Effector CD4-positive, alpha-beta T cell (primary cell): ENCODE measurements at places on chromosomes 11 and 22.

DNA sequence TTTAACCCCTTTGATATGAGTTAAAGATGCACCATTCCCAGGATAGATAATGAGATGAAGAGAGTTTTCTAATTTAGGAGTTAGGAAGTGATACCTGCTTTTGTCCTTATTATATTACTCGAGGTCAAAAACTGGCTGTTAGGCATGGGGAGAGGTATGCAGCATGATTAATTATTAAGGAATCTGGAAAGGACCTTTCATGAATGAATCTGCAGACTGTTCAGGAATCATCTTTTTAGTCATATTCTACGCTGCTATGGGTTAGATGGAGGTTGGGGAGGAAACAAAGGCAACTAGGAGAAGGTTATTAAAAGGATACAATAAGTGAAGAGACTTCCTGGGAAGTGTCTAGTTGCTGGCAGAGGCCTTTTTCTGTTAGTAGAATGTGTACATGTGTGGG lies 492.4 kb upstream of the CCDC90B start:
- no peak for DNase-seq

GRCh38 chr11:124519850-124520549 lies 23.5 kb downstream of the OR8B12 start:
- DNase-seq, result no peak

GRCh38 chr11:82105331-82105998 lies 628.2 kb downstream of the FAM181B start:
- DNase-seq, result no peak

- no peak for DNase-seq
Measured at GRCh38 chr11:22690871-22691270, 24.5 kb downstream of the GAS2 start.

DNA sequence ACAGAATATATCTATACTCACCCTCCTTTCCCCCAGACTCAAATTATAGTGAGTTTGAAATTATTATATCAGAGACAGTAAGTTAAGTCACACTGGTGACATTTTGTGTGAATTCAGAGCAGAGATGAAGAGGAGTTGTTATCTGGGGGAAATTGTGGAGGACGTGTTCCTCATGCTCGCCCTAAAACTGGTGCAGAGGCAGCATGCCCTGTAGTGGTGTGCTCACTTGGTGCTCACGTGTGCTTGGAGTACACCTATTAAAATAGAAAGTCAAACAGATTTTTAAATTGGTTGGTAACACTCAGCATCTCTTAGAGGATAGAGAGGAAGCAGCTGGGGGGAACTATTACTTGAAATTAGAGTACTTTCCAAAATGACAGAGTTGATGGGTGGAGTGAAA lies 51.6 kb upstream of the ADSL start:
- no peak for DNase-seq

DNA sequence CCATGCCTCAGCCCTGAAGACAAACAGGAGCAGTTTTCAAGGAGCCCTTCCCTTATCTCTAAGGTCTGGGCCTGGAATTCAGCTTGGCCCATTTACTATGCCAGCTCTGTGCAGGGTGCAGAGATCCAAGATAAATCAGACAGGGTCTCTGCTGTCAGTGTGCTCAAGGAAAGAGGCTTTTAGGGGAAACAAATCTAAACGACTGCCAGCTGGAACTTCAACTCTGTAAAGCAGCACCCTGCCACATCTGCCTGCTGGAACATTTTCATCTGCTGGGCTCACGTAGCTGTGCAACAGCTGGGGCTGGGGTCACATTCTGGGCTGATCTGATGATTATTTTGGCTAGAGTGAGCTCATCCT lies 19.8 kb upstream of the EHF start:
- DNase-seq, result no peak

GRCh38 chr22:20264614-20265452 lies 3.3 kb downstream of the RTN4R start:
- no peak for DNase-seq

GRCh38 chr11:61279934-61280659 lies 15.0 kb downstream of the VWCE start:
- DNase-seq, result no peak

- no peak for DNase-seq
Measured at GRCh38 chr11:65420506-65420905, 2.1 kb upstream of the NEAT1 start.

DNA sequence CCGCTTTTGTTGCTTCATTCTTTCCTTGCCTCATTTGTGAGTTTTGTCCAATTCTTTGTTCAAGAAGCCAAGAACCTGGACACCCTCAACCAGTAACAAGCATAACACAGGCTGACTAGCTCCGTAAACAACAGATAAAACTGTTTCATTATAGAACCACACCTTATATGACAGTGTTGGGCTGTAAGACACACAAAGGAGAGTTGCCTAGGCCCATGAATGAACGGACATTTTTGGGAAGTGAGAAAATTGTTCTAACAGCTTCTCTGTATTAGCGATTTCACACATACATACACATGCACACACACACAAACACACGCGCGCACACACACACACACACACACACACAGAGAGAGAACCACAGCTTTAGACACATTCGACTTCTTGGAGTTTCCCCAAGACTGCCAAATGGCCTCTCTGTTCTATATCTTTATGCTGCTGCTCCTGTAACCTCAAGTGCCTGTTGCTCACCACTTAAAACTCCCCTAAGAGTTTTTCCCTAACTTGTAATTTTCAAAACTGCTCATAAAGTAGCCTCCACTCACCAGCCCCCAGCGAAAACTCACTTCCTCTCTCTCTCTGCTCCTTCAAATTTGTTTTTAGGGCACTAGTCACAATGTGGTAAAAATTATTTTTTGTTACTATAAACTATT lies 35.9 kb downstream of the CTSC start:
- DNase-seq, result no peak

- DNase-seq, result no peak
Measured at GRCh38 chr11:64019106-64020037, 16.4 kb upstream of the FLRT1 start.

GRCh38 chr11:65499713-65500386 lies 1.0 kb downstream of the MALAT1 start:
- DNase-seq, result no peak

GRCh38 chr11:57658023-57658361 lies 430 bp downstream of the CLP1 start:
- DNase-seq, result no peak

DNA sequence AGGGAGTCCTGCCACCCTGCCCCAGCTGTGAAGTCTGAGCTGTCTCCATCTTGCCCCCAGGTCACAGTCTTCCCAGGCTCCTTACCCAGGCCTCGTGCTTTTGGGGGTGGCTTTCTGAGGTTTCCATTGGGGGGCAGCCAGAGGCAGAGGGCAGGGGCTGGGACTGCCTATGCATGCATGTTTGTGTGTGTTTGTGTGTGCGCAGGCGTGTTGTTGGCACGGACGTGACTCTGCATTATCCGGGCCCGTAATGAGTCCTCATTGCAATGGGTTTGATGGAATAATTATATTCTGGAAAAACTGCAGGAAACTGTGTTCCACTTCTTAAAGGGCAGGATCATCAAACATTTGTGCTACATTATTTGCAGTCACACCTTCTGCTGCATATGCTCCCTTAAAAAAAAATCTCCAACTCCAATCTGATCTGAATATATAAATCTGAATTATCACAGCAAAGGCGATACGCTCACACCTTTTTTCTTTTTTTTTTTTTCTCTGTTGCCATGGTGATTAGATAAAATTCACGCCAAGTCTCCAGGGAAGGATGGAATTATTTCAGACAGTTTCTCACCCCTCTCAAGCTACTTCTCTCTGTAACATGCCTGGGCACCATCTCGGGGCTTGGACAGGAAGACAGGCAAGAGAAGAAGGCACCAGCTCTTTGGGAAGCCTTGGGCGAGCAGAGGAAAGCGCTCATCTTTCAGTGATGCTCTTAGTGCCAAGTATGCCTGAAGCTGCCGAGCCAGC lies 45.9 kb downstream of the DSCAML1 start:
- no peak for DNase-seq

- DNase-seq, result no peak
Measured at GRCh38 chr11:69874178-69874983, 55.2 kb upstream of the FGF3 start.

GRCh38 chr11:66386171-66387069 lies 14.9 kb upstream of the SLC29A2 start:
- peak; percentile 79 for DNase-seq

GRCh38 chr11:128708660-128709059 lies 14.8 kb downstream of the FLI1 start:
- DNase-seq, result no peak

DNA sequence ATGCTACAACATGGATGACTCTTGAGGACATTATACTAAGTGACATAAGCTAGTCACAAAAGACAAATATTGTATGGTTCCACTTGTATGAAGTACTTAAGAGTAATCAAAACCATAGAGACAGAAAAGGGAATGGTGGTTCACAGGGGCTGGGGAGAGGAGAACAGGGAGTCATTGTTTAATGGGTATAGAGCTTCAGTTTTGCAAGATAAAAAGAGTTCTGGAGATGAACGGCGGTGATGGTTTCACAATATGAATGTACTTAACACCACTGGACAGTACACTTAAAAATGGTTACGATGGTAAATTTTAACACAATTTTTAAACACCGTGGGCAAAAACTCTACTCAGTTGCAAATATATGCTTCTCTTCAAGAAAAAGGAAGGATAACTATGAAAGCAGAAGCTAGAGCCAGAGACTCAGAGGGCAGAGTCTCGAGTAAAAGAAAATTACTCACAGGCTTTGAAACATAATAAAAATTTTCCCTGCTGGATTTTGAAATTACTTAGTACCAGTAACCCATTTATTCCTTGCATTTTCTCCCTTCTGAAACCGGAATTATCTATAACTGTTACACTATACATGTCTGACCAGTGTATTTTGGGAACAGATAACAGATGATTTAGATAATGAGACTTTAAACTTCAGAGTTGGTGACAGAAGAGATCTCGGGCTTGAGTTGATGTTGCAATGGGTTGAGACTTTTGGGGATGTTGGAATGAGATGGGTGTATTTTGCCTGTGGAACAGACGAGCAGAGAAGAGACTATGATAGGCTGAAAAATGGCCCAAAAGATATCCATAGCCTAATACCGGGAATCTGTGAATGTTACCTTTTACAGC lies 15.0 kb downstream of the MRTFA start:
- no peak for DNase-seq

- no peak for DNase-seq
Measured at GRCh38 chr11:36622431-36623136, 24.5 kb upstream of the RAG2 start.

DNA sequence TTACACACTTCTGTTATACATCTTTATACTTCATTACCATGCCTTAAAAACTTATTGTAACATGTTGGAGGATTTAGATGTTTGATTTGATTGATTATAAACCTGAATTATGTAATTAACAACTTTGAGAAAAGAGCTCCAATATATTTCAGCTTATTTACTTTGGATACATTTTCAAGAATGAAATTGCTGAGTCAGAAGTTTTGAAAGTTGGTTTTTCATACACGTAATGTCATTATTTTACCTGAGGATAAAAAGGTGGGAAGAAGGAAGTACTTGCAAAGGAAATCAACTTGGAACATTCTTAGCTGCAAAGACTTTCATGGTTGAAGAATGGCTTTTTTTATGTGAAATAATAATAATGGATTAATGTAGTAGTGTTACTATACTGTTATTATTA lies 677.2 kb downstream of the FAM181B start:
- DNase-seq, result no peak

DNA sequence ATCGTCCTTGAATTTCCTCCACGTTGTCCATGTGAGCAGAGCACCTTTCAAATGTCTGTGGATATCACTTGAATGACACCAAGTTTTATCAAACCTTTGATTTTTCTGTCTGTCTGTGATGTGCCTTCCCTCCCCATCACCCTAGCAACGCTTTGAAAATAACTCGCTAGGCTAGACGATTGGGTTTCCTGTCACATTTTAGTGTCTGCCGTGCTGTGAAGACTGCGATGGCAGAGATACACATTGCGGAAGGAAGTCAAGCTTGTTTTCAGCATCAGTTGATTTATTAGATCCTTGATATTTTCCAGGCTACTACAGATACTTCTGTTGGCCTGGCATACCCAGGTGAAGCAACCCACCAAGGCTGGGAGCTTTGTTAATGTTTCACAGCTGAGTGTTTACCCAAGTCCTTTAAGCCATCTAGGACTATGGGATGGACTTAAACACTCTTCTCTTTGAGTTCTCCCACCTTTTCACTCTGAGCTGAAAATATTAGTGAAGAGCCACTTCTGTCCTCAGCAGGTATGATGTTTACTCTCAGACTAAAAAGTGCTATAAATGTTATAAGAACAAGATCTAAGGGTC lies 93.6 kb upstream of the CD44 start:
- DNase-seq, result peak; percentile 80

DNA sequence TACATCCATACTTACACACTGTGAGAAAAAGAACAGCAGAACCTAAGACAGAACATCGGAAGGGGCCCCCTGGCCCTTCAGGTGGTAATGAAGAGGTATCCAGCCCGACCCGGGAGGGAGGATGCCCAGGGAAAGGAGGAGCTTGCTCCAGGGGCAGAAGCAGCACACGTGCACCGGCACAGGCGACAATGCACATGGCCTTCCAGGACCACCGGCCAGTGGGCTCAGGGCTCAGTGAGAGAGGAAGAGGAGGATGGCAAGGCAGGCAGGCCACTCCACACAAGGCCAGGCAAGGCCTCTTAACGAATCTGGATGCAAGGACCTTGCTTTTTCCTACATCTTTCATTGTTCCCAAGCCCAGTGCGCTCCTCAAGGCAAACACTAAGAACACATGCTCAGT lies 52.6 kb downstream of the MICAL3 start:
- no peak for DNase-seq

- DNase-seq, result no peak
Measured at GRCh38 chr11:9099617-9100016, 8.2 kb upstream of the SCUBE2 start.

DNA sequence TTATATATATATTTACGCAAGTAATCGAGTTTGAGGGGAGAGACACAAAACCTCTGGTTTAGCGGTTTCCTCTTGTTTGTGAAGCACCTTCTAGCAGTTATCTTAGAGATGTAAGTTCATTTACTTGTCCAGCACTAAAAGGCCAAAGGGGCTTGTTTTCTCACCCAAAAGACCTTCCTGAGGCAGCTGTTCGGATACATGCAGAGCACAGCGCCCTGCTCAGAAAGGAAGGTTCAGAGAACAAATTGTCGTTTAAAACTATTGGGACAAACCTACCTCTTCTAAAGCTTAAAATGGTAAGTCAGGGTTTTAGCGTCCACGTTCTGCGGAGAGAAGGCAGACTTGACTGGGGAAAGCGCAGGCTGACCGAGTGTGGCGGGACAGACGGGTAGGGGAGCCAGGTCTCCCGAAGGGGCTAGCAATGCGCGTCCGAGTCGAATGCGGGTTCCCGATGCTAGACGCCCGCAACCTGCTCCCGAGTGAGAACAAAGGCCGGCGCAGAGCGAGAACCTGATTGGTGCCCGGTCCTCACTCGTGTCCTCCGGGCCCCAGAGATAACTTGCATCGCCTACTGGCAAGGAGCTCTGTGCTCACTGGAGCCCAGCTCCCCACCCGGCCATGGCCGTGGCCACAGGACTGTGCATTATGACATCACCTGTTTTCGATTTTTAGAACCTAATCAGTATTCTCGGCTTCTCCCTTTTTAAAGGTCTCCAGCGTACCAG lies 1.0 kb upstream of the SESN3 start:
- DNase-seq, result peak; percentile 57

GRCh38 chr11:46236918-46237247 lies 40.6 kb upstream of the CREB3L1 start:
- no peak for DNase-seq
